ENCODE measurements at places on chromosomes 7 and 10. TPM values are rescaled to one million over a fixed set of nuclear protein-coding genes. Genes with fewer than 3 reads are reported as not detected.

OPN4 gene
- total RNA-seq = not detected

TMEM26 gene
- 0.16 TPM for total RNA-seq

RAB19 gene
- not detected for total RNA-seq

ZNRF2 gene
- total RNA-seq = 4.2 TPM

GPR85 gene
- not detected for total RNA-seq

TSPAN33 gene
- 0.65 TPM for total RNA-seq

LRIT1 gene
- not detected for total RNA-seq

RARRES2 gene
- not detected for total RNA-seq

ACSM6 gene
- not detected for total RNA-seq

SPDYE11 gene
- not detected for total RNA-seq

HOXA4 gene
- total RNA-seq = not detected

NKX2-3 gene
- not detected for total RNA-seq

PON1 gene
- total RNA-seq = not detected

EFCAB10 gene
- not detected for total RNA-seq

AKR1C4 gene
- not detected for total RNA-seq

CYP2E1 gene
- not detected for total RNA-seq

PCLO gene
- total RNA-seq = not detected

PTCD1 gene
- total RNA-seq = 8.6 TPM

OR9A2 gene
- total RNA-seq = not detected

PPP1R17 gene
- total RNA-seq = not detected

OPALIN gene
- total RNA-seq = not detected

SLC29A4 gene
- 4.9 TPM for total RNA-seq

ZNF425 gene
- 4.1 TPM for total RNA-seq

SPDYE1 gene
- total RNA-seq = not detected

CALHM1 gene
- not detected for total RNA-seq

VTI1A gene
- total RNA-seq = 9.6 TPM

Measured in cardiac atrium fibroblast (primary cell).